Vagina (tissue), 2 donors: ENCODE measurements at places on chromosomes 16 and 17. TPM values are rescaled to one million over a fixed set of nuclear protein-coding genes. Genes with fewer than 3 reads are reported as not detected.

SYCE1L gene
- total RNA-seq: 4.2 TPM

XAF1 gene
- 43.0 TPM for total RNA-seq

- H3K27ac ChIP-seq: peak overlapping the region; percentile 66
- peak overlapping the region; percentile 2 for H3K4me3 ChIP-seq
- no peaks in the 10 kb centered on the region for H3K27me3 ChIP-seq
- no peaks in the 10 kb centered on the region for H3K36me3 ChIP-seq
- H3K4me1 ChIP-seq: peaks cover 84% of the 10 kb centered on the region
- DNase-seq: no peak
Measured at GRCh38 chr17:1005361-1005946, 8.5 kb downstream of the TIMM22 start.

- H3K27ac ChIP-seq: peak within 1 kb of the TSS; percentile 95
- no peak for DNase-seq
- H3K4me1 ChIP-seq: peaks cover 47% of the 10 kb centered on the region
- H3K27me3 ChIP-seq: no peaks in the 10 kb centered on the region
- H3K4me3 ChIP-seq: peak within 1 kb of the TSS; percentile 71
Measured at GRCh38 chr17:48545022-48545375, at the start of gene HOXB2. HOXB2 (minus strand) TSS chr17:48545109; CDS start chr17:48544911, 198 bp downstream.

- no peaks in the 10 kb centered on the region for H3K36me3 ChIP-seq
- peaks cover 50% of the 10 kb centered on the region for H3K4me1 ChIP-seq
- peak overlapping the region; percentile 96 for H3K27ac ChIP-seq
Measured at GRCh38 chr17:40648384-40648968, 858 bp upstream of the SMARCE1 start.

GRCh38 chr17:47180337-47180736 lies 8.8 kb downstream of the CDC27 start:
- H3K4me1 ChIP-seq: peaks cover 47% of the 10 kb centered on the region
- no peak overlapping the region for H3K27ac ChIP-seq
- no peaks in the 10 kb centered on the region for H3K27me3 ChIP-seq
- no peaks in the 10 kb centered on the region for H3K36me3 ChIP-seq
- no peak overlapping the region for H3K4me3 ChIP-seq
